ENCODE measurements at places on chromosomes 6 and 20.
A peak's percentile ranks its signal among the peaks of the same experiment; 100 is the strongest.

GRCh38 chr6:82893889-82894652 is 171.6 kb downstream of the UBE3D start:
- no peak for DNase-seq

DNA sequence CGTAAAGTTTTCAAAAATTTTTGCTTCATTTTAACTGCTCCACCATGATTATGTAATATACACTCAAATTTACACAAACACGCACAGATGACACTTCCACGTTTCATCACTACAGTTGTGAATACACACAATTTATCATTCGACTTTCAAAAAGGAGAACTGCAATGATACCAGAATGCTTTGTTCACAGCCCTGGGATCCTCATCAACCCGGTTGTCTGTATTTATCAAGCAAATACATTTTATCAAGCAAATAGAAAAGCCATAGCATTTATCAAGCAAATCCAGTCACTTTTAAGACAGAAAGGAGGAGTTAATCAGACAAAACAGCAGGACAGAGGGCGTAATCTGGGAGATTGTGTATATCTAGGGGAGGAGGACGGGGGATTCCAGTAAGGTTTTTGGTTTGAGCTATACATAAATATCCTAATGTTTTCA is 20.3 kb upstream of the ABT1 start:
- no peak for DNase-seq

DNA sequence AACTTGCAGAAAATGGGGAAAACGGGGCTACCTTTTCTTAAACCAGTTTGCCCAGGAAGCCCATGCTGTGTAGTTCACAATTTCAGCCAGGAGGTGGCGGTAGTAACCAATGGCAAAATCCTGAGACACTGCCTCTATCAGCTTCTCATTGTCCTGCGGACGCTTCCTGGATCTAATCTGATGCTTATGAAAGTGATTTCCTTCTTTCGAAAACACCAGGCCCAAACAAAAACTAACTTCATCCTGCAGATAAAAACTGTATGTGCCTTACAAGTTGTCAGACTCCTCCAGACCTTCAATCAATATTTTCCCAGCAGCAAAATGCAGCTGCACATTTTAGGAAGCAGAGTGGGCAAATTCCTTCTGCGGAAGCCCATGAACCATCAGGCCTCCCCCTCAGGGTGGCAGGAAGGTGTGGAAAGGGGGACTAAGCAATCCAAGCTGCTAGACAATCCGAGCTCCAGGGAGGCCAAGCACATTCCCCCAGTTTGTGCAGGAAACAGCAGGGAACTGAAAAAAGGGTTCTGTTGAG is 88.5 kb downstream of the LY86 start:
- peak; percentile 86 for DNase-seq

DNA sequence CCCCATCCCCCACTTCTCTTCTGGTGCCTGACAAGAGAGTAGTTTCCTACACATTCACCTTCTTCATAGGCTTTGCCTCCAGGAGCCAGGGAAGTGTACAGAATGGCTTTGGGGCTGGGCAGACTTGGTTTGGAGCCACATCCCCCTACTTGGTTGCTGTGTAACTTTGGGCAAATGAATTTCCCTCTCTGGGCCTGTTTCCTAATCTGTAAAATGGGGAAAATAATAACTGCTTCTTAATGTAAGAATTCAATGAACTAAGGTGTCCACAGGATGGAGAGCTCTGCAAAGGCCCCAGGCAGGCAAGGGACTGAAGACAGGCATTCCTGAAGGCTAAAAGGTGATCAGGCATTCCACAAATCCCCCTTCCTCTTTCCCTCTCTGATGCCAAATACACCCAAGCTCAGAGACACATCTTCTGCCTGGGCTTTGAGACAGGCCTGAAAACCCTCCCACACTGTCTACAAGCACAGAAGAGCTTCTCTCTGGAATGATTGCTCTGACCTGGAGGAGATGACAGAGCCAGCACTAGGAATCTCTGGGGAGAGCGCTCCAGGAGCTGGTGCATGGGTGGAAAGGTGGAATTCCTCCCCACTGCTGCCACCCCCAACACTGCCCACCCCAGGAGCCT is 6.9 kb upstream of the C20orf203 start:
- DNase-seq, result no peak

DNA sequence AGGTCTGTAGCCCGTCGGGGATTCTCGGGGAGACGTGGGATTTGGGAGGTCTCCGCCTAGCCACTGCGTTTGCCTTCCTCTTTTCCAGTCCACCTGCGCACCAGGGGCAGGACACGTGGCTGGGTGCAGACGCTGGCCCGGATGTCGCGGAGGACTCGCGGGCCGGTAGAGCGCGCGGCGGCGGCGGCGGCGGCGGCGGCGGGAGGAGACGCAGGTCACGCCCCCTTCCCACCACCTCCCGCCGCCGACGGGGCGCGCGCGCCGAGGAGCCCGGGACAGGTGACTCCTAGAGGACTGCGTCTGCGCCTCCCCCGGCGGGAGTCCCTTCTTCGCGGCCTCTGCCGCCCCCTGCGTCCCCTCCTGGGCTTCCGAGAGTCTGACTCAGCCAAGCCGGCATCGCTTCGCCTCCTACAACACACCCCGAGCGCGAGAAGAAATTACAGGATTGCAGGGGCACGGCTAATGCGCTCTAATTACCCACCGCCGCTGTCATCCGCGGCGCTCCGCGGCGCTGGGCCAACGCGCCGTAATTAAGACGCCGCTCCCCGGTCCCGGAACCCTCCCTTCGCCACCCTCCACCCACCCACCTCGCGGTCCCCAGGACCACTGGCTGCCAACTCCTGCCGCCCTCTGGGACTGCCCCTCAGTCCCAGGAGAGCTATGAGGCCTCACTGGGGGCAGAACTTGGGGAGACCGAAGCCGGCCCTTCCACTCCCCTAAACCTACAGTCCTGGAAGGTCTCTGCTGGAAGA is 124.5 kb downstream of the MRPL14 start:
- peak; percentile 65 for DNase-seq

- DNase-seq, result no peak
Observed at GRCh38 chr20:33713865-33714367, 6.2 kb downstream of the PXMP4 start.

DNA sequence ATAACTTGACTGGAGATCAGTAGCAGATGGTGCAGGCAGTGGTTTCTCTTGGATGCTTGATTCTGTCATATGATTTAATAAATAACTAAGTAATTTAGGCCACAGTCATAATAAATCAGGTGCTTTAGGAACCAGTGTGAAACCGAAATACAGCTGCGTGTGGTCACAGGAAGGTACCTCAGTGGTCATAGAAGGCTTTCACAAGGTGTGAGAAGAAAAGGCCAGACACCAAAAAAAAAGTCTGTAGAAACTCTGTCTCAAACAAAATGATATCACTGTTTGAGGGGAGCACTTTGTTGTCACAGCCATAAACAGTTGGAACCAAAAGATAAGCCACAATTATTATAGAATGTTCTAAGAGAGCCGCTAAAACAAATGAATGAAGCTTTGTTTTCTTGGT is 56.5 kb downstream of the ARMC2 start:
- no peak for DNase-seq

- DNase-seq, result no peak
Observed at GRCh38 chr6:156899532-156900135, 122.5 kb downstream of the ARID1B start.

DNA sequence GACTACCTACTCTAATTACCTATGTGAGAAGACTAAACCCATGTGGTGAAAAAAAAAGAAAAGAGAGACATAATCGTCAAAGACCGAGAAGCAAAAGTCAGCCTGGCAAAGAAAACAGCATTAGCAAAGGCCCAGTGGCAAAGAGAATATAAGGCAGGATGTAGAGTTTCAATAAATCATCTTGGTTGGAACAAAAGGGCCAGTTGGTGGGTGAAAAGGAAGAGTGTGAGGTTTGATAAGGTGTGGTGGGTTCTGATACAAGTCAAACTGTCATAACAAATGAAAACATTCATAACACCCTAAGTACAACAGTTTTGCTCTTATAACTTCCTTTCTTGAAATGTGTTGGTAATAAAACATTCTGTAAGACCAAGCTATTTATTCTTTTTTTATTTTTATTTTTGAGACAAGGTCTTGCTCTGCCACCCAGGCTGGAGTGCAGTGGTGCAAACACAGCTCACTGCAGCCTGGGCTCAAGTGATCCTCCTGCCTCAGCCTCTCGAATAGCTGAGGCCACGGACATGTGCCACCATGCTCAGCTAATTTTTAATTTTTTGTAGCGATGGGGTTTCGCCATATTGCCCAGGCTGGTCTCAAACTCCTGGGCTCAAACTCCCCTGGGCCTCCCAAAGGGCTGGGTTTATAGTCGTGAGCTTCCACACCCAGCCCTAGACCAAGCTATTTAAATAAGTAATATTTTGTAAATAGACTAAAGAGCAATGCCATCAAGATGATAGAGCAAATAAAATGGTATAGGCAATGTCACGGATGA is 18.9 kb upstream of the GTF3C6 start:
- no peak for DNase-seq

- DNase-seq, result no peak
Observed at GRCh38 chr20:47686545-47686944, 98.7 kb downstream of the SULF2 start.

DNA sequence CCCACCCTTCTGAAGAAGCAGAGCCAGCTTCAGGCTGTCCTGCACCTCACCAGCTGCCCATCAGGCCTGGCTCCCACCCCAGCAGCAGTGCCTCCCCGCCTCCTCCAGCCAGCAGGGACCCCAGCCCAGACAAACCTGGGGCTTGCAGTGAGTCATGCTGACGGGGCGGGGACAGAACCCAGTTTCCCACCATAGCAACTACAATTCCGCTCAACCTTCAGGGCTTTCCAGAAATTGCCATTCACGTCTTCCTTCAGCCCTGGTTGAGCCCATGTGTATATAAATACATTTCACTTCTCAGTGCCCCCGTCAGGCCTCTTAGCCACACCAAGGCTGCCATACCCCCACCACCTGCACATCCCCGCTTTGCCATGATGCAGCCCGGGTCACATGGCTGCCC is 4.4 kb downstream of the SPDEF start:
- DNase-seq, result no peak

DNA sequence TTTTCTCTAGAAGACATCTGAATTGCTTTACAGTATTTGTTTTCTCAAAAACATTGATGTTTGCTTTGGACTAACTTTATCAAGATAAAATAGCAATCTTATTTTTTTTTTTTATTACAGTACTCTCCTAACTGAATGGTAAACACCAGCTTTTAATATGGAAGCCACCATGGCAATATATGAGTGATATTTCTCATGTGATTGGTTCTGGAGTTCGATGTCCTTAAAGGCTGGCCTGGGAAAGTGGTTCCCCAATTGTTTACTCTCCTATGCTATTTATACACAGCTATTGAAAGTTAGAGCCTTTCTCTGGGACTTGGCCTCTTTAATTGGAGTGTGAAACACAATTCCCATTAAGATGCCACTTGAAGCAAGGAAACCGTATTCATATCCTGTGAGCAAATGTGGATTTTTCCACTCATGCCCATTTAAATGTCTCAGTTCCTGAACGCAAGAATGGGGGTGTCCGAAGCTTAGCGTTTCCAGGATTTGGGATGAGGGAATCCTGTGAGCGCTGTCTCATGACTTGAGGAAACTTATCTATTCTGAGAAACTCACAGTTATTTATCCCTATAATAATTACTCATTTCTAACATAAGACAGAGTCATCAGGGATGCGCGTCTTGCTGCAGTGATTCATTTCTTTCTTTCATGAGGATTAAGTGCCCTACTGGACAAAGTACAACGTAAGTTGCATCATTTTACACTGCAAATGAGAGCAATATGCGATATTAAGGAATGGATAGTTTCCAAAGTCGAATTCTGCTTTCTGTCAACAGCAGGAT is 143.3 kb upstream of the PREP start:
- no peak for DNase-seq
